ENCODE measurements at places on chromosomes 11 and 22.

DNA sequence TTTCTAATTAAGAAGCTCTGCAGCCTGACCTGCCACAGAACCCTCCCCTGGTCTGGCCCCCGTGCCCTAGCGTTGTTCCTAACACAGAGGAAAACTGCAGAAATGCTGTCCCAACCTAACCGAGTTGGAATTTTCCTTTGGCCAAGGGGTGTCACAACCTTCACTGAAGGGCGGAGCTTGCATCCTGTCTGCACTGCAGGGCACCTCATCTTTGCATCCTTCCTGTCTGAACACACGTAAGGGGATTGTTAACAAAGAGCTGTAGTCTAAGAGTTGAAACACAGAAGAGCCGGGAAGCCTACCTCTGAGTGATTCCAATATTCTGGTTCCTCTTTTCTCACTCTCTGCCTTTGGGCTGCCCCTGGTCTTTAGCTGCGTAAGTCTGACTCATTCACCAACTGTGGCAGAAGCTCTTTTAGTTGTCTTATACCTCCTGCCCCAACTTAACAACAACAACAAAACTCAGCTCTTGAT, 1.6 kb downstream of the DIXDC1 start:
- no peak for DNase-seq

DNA sequence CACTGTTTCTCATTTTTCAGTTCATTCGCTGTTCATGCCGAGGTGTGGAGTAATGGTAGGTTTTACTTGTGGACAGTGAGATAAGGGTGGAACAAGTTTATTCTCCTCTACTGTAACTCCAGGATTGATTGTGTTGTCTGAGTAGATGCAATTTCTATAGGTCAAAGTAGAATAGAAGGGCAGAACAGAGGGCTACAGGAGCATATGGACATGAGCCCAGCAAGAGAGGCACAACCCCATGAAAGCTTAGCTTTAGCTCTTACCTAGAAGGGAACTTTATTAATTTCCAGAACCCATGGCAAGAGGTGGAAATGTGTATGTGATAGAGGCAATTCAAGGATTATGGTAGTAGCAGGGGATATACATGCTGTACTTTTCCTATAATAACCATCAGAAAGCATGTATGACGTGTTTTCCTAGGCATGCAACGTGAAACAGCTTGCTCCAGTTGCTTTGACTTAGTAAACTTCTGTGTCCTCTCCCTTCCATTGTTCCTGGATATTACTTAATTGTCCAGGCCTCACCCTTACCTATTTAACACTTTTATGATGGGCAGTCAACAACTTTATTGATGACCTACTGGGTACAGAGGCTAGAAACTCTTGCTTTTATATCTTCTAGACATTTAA, 13.8 kb upstream of the SLC37A2 start:
- no peak for DNase-seq

- DNase-seq: no peak
Measured at GRCh38 chr11:120244476-120245365, 4.8 kb downstream of the POU2F3 start.

DNA sequence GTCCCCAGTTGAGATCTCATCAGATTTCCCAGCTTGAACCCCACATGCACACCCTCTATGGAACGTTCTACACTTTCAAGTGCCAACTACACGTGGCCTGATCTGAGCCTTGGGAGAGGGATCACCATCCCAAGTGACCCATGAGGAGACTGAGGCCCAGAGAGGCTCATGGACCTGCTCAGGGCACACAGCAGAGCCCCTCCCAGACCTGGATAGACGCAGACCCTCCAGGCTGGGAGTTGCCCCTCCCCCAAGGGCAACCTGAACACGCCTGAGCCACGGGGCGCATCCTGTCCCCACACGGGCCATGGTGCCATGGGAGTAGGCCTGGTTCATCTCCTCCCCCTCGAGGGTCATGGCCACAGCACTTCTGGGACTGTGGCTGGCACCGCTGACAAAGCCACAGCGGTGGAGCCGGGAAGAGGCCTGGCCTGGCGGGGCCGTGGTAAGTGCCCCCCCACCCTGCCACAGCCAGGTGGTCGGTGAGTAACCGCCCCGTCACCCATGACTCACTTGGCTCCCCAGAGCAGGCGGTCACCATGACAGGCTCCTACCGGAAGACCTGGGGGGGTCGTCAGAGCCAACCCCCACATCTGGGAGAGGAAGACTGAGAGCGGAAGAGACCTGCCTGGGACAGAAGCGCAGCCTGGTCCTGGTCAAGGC, 8.1 kb downstream of the WNT7B start:
- no peak for DNase-seq

GRCh38 chr11:63352144-63352543, 17.4 kb upstream of the SLC22A9 start:
- no peak for DNase-seq

- DNase-seq: no peak
Measured at GRCh38 chr11:121749691-121750090, 296.9 kb upstream of the SORL1-AS1 start.

GRCh38 chr22:37498289-37498909, 12.2 kb upstream of the MFNG start:
- no peak for DNase-seq

GRCh38 chr11:125088576-125089455, 22.6 kb downstream of the TMEM218 start:
- DNase-seq: no peak

DNA sequence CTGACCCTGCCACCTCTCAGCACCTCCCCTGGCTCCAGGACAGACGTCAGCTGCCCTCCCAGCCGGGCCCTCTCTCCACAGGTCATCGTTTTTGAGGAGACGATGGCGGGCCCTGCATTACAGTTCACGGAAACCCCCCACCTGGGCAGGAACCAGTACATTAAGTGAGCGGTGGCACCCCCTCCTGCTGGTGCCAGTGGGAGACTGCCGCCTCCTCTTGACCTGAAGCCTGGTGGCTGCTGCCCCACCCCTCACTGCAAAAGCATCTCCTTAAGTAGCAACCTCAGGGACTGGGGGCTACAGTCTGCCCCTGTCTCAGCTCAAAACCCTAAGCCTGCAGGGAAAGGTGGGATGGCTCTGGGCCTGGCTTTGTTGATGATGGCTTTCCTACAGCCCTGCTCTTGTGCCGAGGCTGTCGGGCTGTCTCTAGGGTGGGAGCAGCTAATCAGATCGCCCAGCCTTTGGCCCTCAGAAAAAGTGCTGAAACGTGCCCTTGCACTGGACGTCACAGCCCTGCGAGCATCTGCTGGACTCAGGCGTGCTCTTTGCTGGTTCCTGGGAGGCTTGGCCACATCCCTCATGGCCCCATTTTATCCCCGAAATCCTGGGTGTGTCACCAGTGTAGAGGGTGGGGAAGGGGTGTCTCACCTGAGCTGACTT, 37.0 kb downstream of the B3GAT1 start:
- no peak for DNase-seq

DNA sequence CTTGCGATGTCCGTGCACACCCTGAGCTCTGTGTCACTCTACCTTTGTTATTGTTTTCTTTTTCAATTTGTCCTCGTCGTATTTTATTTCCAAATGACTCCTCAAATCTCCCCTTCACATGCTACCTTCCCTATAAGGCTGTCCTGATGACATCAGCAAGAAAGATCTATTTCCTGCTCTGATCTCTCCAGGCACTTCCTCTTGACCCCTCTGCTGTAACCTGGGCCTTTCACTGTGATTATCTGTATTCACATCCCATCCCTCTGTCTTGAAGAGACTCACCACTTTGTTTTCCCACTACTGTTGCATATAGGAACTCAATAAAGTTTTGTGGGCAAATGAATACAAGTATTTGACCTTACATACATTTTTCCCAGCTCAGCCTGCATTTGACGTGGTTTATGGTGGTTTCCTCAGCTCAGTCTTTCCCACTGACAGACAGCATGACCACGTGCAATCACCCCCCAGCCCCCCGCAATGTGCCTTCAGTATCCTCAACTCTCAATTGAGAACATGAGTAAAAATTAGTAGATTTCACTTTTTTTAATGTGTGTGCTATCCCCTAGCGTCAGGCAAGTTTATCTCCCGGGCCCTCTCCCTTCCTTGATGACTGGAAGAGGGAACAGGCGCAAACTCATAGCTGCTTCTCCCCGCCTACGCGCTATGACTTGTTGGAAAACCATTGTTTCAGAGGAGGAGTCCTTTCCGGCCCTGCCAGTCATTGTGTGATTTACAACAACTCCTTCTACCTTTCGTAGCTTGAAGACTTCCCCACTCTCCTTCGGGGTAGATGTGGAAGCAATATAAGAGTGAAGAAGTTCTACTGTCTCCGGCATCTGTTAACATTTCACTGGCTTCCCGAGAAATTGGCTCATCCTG, 498.5 kb downstream of the NTM start:
- DNase-seq: no peak

- DNase-seq: no peak
Measured at GRCh38 chr11:45157247-45158209, 11.1 kb downstream of the PRDM11 start.
